Subcutaneous adipose tissue (tissue), 4 donors: ENCODE measurements at places on chromosomes 13 and 19. TPM values are rescaled to one million over a fixed set of nuclear protein-coding genes. Genes with fewer than 3 reads are reported as not detected.

Gene NLRP4
- total RNA-seq = not detected

Gene FUT6
- not detected for total RNA-seq

Gene GNG7
- 1.2 TPM for total RNA-seq

Gene TUBA3C
- total RNA-seq = not detected

Gene SOHLH2
- total RNA-seq = not detected

Gene PNKP
- total RNA-seq = 32.0 TPM

Gene ZNF112
- 4.8 TPM for total RNA-seq

Gene TSHZ3
- total RNA-seq = 4.9 TPM

Gene TRIP10
- total RNA-seq = 73.6 TPM

Gene PRR22
- total RNA-seq = 1.9 TPM

Gene MED26
- 7.8 TPM for total RNA-seq

Gene CLPTM1
- 45.8 TPM for total RNA-seq

Gene FUT2
- not detected for total RNA-seq

Gene SERP2
- total RNA-seq = 1.3 TPM

Gene SPTBN4
- 5.1 TPM for total RNA-seq

Gene ZNF568
- 6.7 TPM for total RNA-seq

Gene CEACAM3
- 0.68 TPM for total RNA-seq

Gene PTPRH
- 2.9 TPM for total RNA-seq

Gene PSG1
- not detected for total RNA-seq

Gene ZNF724
- 3.7 TPM for total RNA-seq

Gene VWA8
- total RNA-seq = 20.7 TPM

Gene ACP7
- total RNA-seq = not detected

Gene SLC6A16
- 0.85 TPM for total RNA-seq

Gene CGB7
- 1.3 TPM for total RNA-seq

Gene CC2D1A
- 16.1 TPM for total RNA-seq

Gene C13orf42
- not detected for total RNA-seq

Gene DNAAF3
- 0.34 TPM for total RNA-seq

Gene UGGT2
- 73.8 TPM for total RNA-seq

Gene CYP4F3
- 0.94 TPM for total RNA-seq

Gene ZNF701
- total RNA-seq = 21.1 TPM

Gene HMGB1
- 225 TPM for total RNA-seq

Gene PDX1
- total RNA-seq = not detected

Gene COL4A2
- 1,231 TPM for total RNA-seq
